EL (cell line): ENCODE measurements at places on chromosomes 3 and 15.

DNA sequence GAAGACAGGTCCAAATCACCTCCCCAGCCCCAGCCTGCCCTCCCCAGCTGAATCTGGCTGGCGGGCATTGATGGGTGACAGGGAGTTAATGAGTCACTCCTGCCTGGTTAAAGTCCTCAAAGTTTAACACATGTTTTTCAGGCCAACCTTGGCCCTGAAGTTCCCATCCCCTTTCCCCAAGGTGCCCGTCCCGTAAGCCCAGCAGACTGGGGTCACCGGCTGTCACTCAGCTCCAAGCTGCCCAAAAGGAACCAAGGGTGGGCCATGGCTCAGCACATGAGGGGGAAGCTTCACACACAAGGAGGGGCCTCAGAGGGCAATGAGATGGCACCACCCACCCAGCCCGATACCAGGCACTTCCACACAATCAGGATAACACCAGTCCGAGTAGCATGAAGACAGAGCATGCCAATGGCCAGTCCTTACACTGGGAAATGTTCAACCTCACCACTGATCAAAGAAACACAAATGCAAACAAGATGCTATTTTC lies 10.2 kb upstream of the KLF15 start:
- DNase-seq: no peak

GRCh38 chr3:32428092-32429068 lies 36.7 kb downstream of the CMTM7 start:
- DNase-seq: no peak

DNA sequence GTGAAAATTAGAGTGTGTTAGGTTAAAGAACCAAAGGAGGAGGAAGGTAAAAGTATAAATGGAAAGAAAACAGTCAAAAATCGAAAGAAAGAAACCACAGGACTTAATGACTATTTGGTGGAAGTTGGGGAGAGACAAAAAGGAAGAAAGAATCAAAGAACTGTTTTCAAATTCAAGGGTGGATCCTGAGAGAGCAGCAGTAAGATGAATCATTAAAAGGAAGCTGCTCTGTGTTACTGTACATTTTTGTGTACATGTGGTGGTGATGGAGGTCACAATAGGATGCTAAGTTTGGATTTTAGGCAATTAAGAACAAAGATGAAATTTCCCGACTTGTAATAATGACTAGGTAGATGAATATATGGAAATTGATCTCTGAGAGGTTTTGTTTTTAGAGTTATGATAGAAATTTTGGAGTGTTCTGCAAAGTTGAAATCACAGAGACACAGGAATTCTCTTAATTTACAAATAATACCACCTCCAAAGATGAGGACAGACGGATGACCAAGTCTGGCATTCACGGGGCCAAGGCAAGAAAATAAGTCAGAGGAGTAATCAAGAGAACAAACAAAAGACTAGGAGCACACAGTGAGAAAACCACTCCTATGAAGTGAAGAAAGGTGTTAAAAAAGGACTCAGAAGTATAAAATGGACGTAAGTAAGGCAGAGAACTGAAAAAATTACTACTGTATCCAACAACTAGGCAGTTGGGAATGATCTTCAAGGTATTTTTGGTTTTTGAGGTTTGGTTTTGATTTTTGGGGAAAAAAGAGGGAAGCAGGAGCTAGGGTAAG lies 7.1 kb downstream of the DHX36 start:
- no peak for DNase-seq

GRCh38 chr3:63670544-63670943 lies 18.1 kb downstream of the SNTN start:
- DNase-seq: no peak

- no peak for DNase-seq
Measured at GRCh38 chr3:88589138-88589537, 439.4 kb downstream of the C3orf38 start.

GRCh38 chr15:62421289-62421688 lies 256.2 kb upstream of the C2CD4B start:
- DNase-seq: no peak

DNA sequence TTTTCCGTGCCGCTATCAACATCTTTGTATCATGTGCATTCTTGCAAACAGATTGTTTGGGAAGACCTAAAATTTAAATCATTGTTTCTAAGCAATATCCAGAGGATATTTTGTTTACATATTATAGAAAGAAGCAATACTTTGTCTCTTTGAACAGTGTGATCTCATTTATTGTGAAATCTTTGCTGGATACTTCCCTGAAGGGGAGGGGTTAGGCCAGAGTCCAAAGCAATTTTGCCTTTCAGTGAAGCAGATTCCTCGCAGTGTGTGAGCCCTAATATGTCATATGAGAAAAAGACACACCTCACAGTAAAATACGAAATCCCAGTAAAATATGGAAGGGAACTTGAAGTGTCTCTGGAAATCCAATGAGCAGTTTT lies 158.7 kb upstream of the SLCO3A1 start:
- peak; percentile 27 for DNase-seq
